ENCODE measurements at places on chromosomes 2 and 18.

DNA sequence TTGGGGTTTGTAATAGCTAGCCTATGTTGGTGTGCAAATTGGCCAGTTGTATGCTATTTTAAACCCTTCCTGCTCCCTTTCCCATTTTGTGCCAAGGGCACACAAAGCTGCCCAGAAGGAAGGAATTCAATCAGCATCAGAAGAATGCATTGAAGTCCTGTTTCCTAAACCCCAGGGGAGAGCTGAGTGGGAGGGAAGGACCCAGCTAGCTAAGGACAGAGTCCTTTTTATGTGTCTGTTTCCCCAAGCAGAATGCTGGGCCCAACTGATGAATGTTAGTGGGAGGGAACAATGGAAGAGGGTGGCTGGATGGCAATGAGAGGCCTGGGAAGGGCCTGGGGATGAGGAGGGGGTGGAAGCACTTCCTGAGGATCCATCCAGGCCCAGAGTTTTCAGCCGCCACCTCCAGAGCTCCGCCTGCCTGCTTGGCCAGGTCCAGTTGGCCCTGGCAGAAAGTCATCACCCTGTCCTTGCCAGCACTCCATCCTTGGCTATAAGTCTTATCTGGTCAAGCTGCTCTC, 32.7 kb downstream of the MEX3C start:
- DNase-seq: no peak

DNA sequence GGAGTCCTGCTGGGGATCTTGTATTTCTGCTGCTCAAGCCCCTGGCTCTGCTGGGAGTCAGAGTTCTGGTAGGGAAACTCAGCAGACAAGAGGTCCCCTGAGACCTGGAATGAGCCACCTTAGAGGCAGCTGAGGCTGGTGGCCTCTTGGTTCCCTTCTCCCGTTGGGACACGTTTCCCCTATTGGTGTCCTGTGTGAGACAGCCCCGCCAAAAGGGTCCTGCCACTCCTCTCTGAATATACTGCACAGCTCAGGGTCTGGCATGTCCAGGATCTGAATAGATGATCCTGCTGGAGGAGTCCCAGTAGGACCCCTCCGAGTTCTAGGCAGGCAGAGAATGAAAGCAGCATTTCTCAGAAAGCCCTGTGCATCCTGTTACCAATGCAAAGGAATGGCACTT, 2.0 kb upstream of the RALB start:
- DNase-seq: no peak

DNA sequence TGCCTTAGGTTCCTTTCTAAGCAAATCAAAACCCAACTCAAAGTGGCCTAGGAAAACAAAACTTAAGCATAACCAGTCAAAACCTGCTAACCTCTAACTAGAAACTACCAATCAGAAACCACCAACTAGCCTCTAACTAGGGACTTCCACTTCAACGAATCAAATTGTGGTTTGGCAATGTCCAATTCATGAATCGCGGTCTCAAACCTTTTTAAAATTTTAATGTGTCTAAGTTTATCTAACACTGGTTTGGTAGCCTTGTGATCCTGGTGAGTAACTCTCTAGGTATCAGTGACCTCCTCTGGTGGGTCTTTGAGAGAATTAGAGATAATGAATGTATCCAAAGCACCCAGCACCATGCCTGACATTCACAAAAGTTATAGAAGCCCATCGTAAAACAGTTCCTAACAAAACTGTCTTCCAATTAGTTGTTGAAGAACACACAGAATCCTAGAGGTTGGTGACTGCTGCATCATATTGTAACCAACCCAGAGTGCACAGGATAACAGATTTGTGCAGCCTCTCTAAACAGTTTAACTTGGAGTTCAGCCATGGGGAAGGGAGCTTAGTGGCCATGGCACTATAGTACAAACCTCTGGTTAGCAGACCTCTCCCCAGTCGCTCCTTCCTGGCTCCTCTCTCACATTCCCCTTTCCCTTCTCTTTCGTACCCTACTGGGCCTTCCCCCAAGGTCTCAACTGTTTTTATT, 45.2 kb upstream of the B3GNT2 start:
- no peak for DNase-seq

DNA sequence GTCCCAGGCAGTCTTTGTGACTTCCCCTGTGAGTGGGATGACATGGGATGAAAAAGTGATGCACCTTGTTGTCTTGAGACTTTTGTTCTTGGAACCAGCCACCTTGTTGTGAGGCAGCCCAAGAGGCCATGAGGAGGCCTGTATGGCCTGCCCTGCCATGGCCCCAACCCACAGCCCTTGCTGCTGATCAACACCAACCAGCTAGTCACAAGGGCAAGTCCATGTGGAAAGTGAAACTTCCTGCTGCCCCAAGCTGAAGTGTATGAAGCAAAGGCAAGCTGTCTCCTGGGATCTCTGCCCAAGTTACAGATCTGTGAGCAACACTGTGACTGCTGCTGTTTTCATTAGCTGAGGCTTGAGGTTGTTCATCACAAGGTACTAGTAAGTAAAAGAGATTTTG, 21.6 kb downstream of the TMEM18 start:
- DNase-seq: no peak

GRCh38 chr2:239142806-239143205, 258.0 kb downstream of the HDAC4 start:
- no peak for DNase-seq

DNA sequence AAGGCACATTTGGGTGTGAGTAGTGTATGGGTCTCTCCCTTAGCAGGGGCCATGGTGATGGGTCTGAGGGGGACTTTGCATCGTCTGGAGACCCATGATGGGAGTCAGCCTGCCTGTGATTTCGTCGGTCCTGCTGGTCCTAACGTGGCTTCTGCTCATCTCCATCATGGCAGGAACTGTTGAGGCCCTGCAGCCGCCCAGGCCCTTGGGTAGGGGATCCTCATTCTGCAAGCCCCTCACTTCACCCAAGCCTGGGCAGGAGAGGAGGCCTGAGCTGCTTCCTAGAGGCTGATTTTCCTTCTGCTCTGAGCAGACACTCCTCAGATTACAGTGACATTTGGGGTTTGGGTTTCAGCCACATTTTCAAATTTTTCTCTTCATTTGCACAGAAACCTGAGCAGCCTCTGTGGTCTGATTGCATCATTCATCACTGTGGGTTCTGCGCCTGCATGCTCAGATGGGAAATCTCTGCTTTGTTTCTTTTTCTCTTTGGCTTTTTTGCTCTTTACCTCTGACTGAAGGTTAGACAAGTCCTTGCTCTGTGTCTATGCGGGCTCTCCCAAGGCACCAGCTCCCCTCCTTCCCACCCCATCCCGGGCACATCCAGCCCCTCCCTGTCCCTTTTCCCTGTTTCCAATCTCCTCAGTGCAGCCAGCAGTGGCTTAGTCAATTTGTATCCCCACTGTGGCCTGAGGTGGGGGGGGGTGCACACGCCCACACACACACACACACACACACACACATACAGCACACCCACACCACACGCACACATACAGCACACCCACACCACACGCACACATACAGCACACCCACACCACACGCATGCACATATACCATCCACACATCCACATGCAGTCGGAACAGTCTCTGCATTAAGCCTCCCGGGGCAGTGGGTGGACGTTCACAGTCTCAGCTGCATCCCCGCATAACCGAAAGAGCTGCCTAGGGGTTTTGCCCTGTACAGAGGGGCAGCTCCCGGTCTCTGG, 305.4 kb upstream of the HS6ST1 start:
- DNase-seq: peak; percentile 23

DNA sequence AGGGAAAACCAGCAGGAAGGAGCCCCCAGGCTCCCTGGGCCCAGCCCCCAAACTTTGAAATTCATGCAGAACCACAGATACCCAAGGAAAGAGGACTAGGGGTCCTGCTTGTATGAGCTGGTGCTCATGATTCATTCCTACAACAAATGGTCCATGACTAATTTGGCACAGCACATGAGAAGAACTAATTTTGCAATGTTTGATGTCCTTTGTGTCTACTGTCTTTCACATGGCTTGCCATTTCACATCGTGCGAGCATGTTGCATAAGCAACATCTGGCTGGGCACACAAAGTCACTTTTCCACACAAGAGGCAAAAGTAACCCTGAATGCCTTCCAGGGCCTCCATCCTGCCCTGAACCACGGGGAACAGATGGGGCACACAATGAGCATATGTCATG, 149.6 kb upstream of the APCDD1 start:
- peak; percentile 87 for DNase-seq

GRCh38 chr2:70901227-70902066, 34.3 kb upstream of the ATP6V1B1 start:
- DNase-seq: peak; percentile 41

All from suppressor macrophage (primary cell).